ENCODE measurements at places on chromosomes 7 and 10. TPM values are rescaled to one million over a fixed set of nuclear protein-coding genes. Genes with fewer than 3 reads are reported as not detected.
A peak's percentile ranks its signal among the peaks of the same experiment; 100 is the strongest.

DNA sequence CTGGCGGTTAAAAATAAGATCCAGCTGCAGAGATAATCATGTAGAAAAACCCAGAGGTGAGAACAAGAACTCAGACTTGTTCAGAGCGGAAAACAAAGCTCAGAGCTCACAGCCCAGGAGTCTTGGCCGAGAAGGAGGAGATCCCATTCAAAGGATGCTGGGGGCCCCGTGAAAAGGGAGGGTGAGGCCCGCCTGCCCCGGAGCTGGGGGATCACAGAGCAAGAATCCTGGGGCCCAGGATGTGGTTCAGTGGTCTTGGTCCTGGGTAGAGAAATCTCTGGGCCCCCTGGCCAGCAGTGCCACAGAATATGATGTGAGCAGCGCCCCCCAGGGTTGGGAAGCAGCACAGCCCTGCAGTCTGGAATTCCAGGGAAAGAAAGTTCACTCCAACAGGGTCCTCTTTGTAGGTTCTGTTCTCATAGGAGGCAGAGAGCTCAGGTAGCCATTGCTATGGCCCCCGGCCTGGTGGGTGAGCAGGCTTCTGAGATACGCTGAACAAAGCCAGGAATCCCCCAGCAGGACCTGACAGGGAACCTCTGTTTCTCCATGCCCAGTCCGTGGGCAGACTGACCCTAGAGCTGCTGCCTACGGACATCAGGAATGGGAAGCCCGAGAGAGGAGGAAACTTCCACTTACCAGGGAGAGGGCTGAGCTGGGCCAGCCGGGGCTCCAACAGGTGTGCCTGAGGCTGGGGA lies 77.7 kb upstream of the GNA12 start:
- no peak overlapping the region for H3K27ac ChIP-seq
- DNase-seq = no peak
- H3K4me1 ChIP-seq = no peaks in the 10 kb centered on the region
- H3K4me3 ChIP-seq = no peak overlapping the region
- H3K27me3 ChIP-seq = no peaks in the 10 kb centered on the region

SMO gene
- total RNA-seq = 23.2 TPM

DNA sequence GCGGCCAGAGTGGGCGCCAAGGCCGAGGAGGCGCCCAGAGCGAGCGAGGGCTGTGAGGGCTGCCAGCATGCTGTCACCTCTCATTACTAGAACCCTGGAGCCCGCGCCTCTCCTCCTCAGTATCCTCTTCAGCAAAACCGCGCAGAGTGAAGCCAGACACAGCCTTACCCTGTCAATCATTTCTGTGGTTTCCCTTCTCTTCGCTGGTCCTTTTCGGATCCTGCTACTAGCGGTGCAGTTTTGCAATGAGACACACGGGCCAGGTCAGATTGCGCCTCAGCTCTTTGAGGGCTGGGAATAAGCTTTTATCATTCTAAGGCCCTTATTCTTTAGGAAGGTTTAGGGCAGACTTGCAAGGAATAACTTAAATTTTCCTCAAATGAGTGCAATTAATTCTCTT lies 55.5 kb upstream of the FAM171A1 start:
- H3K4me1 ChIP-seq = no peaks in the 10 kb centered on the region
- no peaks in the 10 kb centered on the region for H3K36me3 ChIP-seq
- no peak overlapping the region for H3K4me3 ChIP-seq
- H3K27ac ChIP-seq = no peak overlapping the region

- H3K27ac ChIP-seq = no peak overlapping the region
- H3K27me3 ChIP-seq = no peaks in the 10 kb centered on the region
- DNase-seq = peak; percentile 2
- no peaks in the 10 kb centered on the region for H3K4me1 ChIP-seq
- no peaks in the 10 kb centered on the region for H3K36me3 ChIP-seq
Observed at GRCh38 chr10:78333362-78334143, 299.9 kb downstream of the RPS24 start.

DNA sequence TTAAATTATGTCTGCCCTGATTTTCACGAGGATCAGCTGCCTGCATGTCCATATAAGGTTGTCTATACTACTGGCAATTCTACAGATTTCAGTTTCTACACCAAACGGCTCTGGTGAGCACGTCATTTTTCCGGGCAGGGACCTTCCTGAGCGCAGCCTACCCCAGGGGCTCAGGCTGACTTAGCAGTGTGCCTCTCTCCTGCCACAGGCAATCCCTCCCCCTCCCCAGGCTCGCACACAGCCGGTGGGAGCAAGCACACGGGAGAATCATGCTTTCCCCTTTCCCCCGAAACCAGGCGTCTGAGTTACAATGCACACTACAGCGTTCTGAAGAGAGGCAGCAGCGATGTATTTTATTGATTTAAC lies 1.7 kb downstream of the KLF6 start:
- no peaks in the 10 kb centered on the region for H3K27me3 ChIP-seq
- DNase-seq = peak; percentile 52
- no peaks in the 10 kb centered on the region for H3K4me1 ChIP-seq
- H3K4me3 ChIP-seq = peak overlapping the region; percentile 96
- H3K36me3 ChIP-seq = peaks cover 4% of the 10 kb centered on the region

GRCh38 chr10:73865459-73866442 lies 8.6 kb downstream of the CAMK2G start:
- no peak overlapping the region for H3K4me3 ChIP-seq
- H3K27me3 ChIP-seq = no peaks in the 10 kb centered on the region
- no peak overlapping the region for H3K27ac ChIP-seq

- H3K36me3 ChIP-seq = no peaks in the 10 kb centered on the region
- H3K4me3 ChIP-seq = no peak overlapping the region
- H3K27ac ChIP-seq = no peak overlapping the region
- H3K27me3 ChIP-seq = no peaks in the 10 kb centered on the region
- no peak for DNase-seq
Observed at GRCh38 chr10:13930120-13930519, 343.4 kb downstream of the PRPF18 start.

DNA sequence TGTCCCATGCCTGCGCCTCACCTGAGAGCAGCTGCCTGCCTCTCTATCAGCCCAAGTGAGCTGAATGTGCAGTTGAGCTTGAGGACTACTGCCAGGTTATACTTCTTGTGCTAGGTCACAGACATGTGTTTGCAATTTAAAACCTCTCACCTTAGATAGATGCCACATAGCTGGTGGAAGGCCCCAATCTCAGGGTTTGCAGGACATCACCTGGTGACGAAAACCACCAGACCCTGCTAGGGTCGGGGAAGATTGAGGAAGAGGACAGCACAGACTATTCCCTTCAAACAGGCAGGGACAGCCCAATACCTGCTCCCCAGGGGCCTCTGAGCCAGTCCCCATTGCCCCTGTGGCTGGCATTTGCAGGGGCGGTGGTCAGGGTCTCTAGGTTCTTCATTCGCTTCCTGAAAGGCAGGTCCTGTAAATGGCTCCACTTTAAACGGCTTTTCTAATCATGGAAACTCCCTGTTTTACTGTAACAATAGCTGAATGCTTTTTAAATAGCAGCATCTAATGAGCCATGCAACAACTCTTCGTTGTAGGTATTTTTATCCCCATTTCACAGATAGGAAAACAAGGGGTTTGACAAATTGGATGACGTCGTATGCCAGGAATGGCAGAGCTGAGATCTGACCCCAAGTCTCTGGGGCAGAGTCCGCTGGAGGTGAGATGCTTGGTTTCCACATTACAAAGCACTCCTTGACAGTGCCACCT lies 80.1 kb downstream of the EMX2 start:
- DNase-seq = no peak
- H3K4me3 ChIP-seq = no peak overlapping the region
- H3K36me3 ChIP-seq = no peaks in the 10 kb centered on the region
- no peak overlapping the region for H3K27ac ChIP-seq
- H3K4me1 ChIP-seq = no peaks in the 10 kb centered on the region

DNA sequence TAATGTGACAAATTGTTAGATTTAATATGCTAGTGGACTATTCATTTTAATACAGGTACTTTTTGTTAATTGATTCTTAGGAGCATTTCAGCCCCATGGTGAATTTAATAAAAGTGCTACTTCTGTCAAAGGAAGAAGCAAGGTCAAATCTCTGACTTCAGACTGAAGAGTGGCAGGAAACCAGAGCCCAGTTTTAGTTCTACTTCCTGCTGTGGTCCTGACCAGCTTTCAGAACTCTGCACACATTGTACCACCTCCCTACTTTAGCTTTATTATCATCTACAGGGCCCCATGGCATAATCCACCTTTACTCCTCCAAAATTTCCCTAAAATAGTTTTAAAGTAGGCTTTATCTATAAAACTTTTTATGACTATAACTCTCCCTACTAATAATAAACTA lies 33.7 kb downstream of the CTTNBP2 start:
- no peaks in the 10 kb centered on the region for H3K27me3 ChIP-seq
- H3K4me1 ChIP-seq = no peaks in the 10 kb centered on the region
- H3K36me3 ChIP-seq = no peaks in the 10 kb centered on the region
- no peak overlapping the region for H3K27ac ChIP-seq
- no peak overlapping the region for H3K4me3 ChIP-seq
- DNase-seq = no peak

NHLRC2 gene
- 49.4 TPM for total RNA-seq

DNA sequence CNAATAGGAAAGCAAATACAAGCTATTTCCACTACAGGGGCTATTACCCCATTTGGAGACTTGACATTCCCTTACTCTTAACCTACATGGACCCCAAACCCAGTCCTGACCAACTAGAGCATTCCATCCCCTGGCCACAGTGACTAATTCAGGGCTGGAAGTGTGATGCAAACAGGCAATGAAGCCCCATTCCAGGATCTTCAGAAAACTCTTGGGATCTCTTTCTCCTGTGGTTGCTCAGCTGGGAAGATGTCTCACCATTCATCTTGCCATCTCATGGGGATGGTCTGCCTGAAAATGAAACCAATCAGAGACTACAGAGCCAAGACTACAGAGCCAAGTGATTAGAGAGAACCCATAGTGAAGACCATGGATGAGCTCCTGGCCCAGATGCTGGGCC lies 206.2 kb downstream of the ZNF365 start:
- H3K4me1 ChIP-seq = no peaks in the 10 kb centered on the region
- H3K27me3 ChIP-seq = no peaks in the 10 kb centered on the region
- H3K27ac ChIP-seq = no peak overlapping the region
- H3K4me3 ChIP-seq = no peak overlapping the region
- DNase-seq = no peak

- DNase-seq = peak; percentile 73
- H3K4me1 ChIP-seq = peaks cover 18% of the 10 kb centered on the region
- H3K4me3 ChIP-seq = no peak overlapping the region
- H3K36me3 ChIP-seq = no peaks in the 10 kb centered on the region
- no peaks in the 10 kb centered on the region for H3K27me3 ChIP-seq
- peak overlapping the region; percentile 40 for H3K27ac ChIP-seq
Observed at GRCh38 chr7:139691253-139691781, 86.5 kb downstream of the HIPK2 start.

LRIT1 gene
- 1.1 TPM for total RNA-seq

DNA sequence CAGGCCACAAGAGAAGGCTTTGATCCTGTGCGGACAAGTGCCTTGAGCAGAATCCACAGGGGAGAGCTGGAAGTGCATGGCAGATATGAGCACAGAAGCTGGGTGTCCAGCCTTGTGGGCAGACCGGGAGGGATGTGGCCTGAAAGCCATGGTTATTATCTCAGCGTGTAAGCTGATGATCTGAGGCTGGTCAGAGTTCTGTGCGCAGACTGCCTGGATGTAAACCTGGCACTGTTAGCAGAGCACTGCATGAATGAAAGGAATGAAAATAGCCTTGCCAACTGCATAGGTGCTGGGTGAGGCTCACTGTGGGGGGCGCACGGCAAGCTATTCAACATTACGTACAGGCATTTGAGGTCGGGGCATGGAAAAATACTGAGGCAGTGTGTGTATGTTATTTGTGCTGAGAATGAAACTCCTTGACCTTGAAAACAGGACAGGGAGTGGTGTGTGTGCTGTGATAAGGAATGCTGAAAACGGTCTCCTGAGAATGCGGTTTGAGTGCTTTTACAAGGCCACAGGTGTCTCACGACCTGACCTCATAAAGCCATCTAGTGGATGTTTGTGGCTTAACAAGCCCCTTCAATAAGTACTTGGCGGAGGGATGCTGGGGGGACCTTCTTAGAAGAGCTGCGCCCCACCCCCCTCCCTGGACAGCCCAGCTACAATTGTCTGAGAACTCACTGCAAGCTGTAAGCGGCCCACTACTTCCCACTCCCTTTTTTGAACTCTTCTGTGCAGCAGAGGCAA lies 18.7 kb downstream of the AKR1C1 start:
- no peak for DNase-seq
- no peak overlapping the region for H3K4me3 ChIP-seq
- no peak overlapping the region for H3K27ac ChIP-seq
- H3K4me1 ChIP-seq = no peaks in the 10 kb centered on the region

DLG5 gene
- total RNA-seq = 134 TPM

RPEL1 gene
- not detected for total RNA-seq

GRCh38 chr10:132585732-132586722 lies 48.4 kb downstream of the INPP5A start:
- peaks cover 14% of the 10 kb centered on the region for H3K4me1 ChIP-seq
- H3K27ac ChIP-seq = no peak overlapping the region
- no peaks in the 10 kb centered on the region for H3K27me3 ChIP-seq
- no peaks in the 10 kb centered on the region for H3K36me3 ChIP-seq

GNB2 gene
- total RNA-seq = 417 TPM

DYNC1I1 gene
- total RNA-seq = 4.4 TPM

DNA sequence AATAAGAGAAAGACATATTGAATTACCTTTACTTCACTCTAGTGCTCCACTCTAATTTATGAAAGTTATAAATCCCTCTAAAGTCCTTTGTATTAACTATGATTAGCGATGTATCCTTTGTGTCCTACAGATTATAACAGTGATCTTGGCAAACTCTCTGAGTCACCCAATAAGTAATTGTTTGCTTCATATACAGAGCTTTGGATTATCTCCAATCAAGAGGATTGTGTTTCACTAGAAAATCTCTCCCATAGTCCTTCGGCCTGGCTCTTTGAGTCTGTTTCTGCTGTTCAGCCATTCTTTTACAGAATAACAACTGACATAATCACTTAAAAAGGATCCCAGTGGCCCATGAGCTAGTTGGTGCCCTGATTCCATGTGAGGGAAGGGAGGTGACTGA lies 9.5 kb downstream of the LMOD2 start:
- H3K27me3 ChIP-seq = no peaks in the 10 kb centered on the region
- no peak for DNase-seq
- no peaks in the 10 kb centered on the region for H3K4me1 ChIP-seq
- no peak overlapping the region for H3K4me3 ChIP-seq

LIPN gene
- total RNA-seq = not detected

DNA sequence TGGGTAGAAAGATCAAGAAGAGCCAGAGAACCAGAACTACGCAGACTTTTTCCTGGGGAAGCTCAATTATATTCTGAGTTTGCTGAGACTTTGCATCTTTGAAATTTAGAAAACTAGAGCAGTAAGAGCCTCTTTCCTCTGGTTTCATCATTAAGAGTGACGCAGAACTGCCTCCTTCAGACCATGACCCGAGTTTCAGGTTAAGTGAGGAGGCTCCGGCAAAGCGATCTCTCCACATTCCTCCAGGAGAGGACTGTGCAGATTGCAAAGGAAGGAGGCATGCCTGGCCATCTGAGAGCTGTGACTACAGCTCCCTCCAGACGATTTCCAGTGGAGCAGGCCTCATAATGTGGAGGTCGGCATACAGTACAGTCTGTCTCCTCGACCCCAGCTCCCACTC lies 115.8 kb upstream of the LANCL2 start:
- peaks cover 2% of the 10 kb centered on the region for H3K4me1 ChIP-seq
- no peaks in the 10 kb centered on the region for H3K36me3 ChIP-seq
- no peak overlapping the region for H3K4me3 ChIP-seq
- H3K27ac ChIP-seq = no peak overlapping the region
- DNase-seq = no peak

GRCh38 chr7:71444130-71444529 lies 312.2 kb downstream of the GALNT17 start:
- DNase-seq = no peak
- no peak overlapping the region for H3K27ac ChIP-seq
- H3K4me3 ChIP-seq = no peak overlapping the region
- H3K36me3 ChIP-seq = no peaks in the 10 kb centered on the region

- H3K27ac ChIP-seq = no peak overlapping the region
- no peaks in the 10 kb centered on the region for H3K27me3 ChIP-seq
- no peak overlapping the region for H3K4me3 ChIP-seq
- H3K36me3 ChIP-seq = no peaks in the 10 kb centered on the region
- H3K4me1 ChIP-seq = peaks cover 16% of the 10 kb centered on the region
- peak; percentile 44 for DNase-seq
Observed at GRCh38 chr7:150383710-150384397, 4.7 kb downstream of the ZNF775 start.

Data from prostate gland (tissue), 2 donors.